ENCODE measurements at places on chromosomes 2 and 18.

GRCh38 chr2:52904355-52904891 is 863.2 kb upstream of the CHAC2 start:
- no peak for DNase-seq

- DNase-seq, result peak; percentile 75
Measured at GRCh38 chr2:64296140-64296480, 151.9 kb upstream of the PELI1 start.

GRCh38 chr2:70748002-70748784 is 19.8 kb downstream of the ADD2 start:
- DNase-seq, result no peak

- peak; percentile 47 for DNase-seq
Measured at GRCh38 chr18:49055754-49056172, 105.0 kb upstream of the SMAD7 start.

DNA sequence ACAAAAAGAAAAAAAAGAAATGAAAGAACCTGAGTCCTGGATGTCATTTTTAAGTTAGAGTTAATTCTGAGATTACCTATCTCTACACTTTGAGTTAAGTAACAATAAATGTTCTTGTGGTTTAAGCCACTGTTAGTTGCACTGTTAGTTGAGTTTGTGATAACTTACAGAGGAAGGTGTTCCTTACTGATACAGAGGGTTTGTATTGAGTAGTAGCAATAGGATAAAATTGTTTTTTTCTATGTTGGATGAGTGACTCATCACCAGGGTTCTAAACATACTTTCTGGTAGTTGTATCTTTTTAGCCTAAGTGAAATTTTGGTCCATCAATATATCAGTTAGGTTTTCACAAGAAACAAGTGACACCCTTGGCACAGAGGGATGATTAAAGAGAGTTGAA is 4.0 kb upstream of the LCLAT1 start:
- no peak for DNase-seq

All from pons (tissue), 1 donor.